ENCODE measurements at places on chromosomes 2 and 18.

DNA sequence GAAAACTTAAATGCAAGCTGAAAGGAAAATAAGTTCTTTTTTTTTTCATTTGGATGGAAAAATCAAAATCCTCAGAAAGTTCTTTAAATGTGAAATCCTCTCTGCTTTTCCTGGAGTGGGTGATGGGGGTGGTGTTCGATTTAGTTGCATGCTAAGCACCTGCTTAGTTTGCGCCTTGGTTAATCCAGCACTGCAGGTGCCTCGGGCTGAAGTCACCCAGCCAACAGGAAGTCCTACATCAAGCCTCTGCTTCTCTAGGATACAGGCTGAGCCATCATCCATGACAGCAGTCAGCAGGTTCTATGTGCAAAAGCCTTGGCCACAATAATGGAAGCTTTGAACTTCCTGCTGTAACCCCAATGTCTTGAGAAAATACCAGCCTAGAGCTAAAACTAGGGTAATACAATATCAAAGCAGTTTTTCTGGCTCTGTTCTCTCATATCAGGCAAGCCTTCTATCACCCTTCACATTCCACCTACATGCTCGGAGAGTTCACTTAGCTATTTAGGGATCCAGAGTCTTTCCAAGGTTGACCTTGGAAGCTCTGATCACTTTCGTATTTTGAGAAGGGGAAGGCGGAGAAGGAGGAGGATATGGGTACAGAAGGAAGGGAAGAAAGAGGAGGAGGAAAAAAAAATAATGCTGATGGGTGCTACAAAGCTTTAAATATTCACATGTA lies 116.1 kb upstream of the LRRTM1 start:
- DNase-seq, result no peak

DNA sequence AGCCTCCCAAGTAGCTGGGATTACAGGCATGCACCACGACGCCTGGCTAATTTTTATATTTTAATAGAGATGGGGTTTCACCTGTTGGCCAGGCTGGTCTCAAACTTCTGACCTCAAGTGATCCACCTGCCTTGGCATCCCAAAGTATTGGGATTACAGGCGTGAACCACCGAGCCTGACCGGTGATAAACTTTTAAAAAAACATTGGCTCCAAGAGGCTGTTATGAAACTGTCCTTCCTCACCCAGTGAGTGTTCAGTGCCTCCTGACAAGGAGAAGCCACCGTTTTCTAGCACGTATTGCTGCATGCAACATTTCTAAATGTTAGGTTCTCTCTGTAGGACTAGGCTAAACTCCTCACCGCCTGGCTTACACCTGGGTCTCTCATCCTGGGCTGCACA lies 63.3 kb downstream of the EDAR start:
- no peak for DNase-seq

DNA sequence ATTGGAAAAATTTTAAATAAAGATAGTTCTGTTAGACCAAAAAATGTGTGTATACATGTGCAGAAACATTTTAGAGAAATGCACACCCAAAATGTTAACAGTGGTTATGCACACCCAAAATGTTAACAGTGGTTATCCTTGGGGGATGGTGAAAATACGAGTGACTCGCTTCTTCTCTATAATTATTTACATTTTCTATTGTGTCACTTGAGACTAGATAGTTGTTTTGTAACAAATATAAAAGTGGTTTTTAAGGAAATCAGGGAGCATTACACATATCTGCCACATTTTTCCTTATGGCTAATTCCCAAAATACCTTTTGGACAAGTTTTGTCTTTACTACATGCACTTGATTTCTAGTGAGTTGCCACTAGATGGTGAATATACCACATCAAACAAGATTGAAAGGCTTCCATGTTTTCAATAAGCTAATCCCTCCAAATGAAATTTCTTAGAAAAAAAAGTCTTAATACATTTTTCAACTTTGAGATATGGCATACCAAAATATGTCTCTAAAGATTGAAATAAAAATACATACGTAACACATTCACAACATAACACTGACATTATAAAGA lies 9.0 kb upstream of the HIBCH start:
- DNase-seq, result no peak

- no peak for DNase-seq
These were observed 45.7 kb downstream of the RALB start for GRCh38 chr2:120298173-120298835.

DNA sequence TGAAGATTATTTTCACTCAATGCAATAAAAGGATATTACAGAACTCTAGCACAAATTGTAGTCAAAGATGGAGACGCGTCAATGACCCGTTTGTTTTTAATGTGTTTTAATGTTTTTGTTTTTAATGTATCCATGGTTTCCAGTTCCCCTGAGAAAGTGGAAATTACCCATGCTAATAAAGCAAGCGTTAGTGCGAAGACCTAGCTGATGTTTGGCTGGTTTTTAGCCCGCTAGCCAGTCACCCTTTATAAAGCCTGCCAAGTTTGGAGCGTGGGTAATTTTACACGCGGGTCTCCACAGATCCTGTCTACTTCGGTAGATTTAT lies 430 bp upstream of the CHMP1B start:
- no peak for DNase-seq

GRCh38 chr2:141508086-141508752 lies 622.6 kb downstream of the LRP1B start:
- DNase-seq, result no peak

GRCh38 chr2:2646433-2647051 lies 315.5 kb upstream of the MYT1L start:
- DNase-seq, result peak; percentile 56

GRCh38 chr2:44839771-44840502 lies 101.6 kb upstream of the SIX3 start:
- DNase-seq, result no peak

DNA sequence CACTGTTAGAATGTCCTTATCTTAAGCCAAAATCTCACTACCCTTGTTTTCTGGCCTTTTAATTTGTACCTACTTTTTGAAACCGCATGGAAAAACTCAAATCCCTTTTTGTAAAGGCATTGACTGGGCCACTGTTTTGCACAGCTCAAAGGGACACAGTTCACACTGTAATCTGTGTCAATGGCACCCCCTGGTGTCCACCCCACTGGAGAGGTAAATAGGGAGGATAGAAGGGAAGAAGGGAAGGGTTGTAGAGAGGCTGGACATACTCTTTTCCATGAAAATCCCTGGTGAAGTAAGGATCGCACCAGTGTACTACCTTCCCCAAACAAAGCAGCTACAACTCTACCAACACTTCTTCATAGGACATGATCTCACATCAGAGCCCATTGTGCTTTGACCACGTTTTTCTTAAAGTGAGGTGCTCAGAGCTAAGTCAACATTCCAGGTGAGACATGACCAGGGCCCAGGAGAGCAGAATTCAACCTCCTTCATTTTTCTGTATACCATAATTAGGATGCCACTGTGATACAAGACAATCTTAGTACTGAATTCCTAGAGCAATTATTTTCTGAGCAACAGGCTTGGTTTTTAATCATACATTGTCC lies 92.4 kb upstream of the RMDN2 start:
- peak; percentile 75 for DNase-seq

DNA sequence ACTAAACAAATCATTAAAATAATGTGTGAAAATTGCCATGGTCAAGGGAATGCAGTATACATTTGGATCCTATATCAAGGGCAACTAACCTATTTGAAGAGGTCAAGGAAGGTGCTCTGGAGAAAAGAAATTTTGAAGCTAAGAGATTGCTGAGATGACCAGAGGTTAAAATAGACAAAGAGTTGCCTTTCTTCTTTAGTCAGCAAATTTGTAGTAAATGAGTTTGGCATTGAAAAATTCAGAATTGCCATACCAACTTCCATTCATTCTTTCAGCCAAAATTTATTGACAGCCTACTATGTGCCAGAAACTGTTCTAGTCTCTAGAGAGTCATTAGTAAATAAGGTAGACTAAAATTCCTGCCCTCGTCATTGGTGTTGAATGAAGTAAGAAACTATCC lies 396.2 kb downstream of the BCL11A start:
- DNase-seq, result no peak

GRCh38 chr2:43329637-43330036 lies 103.2 kb upstream of the ZFP36L2 start:
- no peak for DNase-seq
